ENCODE measurements at places on chromosomes 2 and 18.

DNA sequence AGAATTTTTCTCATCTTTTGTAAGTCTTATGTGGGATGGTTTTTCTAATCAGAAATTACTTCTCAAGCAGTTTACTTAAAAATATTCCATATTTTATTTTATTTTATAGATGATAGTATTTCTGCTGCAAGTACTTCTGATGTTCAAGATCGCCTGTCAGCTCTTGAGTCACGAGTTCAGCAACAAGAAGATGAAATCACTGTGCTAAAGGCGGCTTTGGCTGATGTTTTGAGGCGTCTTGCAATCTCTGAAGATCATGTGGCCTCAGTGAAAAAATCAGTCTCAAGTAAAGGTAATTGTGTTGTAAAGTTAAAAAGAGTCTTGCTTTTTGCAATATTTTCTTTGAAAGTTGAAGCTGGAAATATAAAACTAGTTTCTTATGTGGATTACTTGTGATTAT, 76.2 kb downstream of the EML4 start:
- DNase-seq: no peak

GRCh38 chr2:178999476-178999875, 50.5 kb downstream of the CCDC141 start:
- DNase-seq: no peak

GRCh38 chr2:143684551-143685320, 555.5 kb downstream of the ARHGAP15 start:
- DNase-seq: peak; percentile 69

DNA sequence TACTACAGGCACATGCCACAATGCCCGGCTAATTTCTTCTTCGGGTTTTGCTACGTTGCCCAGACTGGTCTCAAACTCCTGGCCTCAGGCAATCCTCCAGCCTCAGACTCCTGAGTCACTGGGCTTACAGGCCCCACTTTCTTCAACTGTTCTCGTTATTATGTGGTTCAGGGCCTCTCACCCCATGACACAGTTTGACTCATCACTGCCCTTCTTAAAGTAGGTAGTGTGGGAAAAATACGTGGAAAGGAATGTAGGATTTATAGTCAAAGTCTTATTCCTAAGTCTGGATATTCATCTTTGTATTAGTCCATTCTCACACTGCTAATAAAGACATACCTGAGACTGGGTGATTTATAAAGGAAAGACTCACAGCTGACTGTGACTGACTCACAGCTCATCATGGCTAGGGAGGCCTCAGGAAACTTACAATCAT, 19.4 kb downstream of the CENPA start:
- DNase-seq: no peak

GRCh38 chr2:230205034-230205433, 14.8 kb downstream of the SP110 start:
- DNase-seq: no peak

DNA sequence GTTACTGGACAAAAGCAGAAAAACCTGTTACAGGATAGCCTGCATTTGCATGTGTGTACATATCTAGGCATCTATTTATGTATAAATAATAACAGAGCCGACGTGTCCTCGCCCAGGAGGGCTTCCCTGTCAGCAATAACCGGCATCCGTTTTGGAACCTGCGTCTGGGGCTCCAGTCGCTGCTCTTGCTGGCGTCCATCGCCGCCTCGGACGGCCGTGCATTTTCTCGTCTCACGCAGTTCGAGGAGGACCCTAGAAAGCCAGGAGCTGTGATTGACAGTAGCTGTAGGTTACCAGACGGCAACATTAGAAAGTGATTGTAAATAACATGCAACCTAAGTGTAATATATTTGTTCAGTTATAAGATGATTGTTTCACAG, 132.6 kb downstream of the NFATC1 start:
- DNase-seq: no peak

- no peak for DNase-seq
These were observed 684 bp upstream of the ARPC2 start for GRCh38 chr2:218216336-218216673.

DNA sequence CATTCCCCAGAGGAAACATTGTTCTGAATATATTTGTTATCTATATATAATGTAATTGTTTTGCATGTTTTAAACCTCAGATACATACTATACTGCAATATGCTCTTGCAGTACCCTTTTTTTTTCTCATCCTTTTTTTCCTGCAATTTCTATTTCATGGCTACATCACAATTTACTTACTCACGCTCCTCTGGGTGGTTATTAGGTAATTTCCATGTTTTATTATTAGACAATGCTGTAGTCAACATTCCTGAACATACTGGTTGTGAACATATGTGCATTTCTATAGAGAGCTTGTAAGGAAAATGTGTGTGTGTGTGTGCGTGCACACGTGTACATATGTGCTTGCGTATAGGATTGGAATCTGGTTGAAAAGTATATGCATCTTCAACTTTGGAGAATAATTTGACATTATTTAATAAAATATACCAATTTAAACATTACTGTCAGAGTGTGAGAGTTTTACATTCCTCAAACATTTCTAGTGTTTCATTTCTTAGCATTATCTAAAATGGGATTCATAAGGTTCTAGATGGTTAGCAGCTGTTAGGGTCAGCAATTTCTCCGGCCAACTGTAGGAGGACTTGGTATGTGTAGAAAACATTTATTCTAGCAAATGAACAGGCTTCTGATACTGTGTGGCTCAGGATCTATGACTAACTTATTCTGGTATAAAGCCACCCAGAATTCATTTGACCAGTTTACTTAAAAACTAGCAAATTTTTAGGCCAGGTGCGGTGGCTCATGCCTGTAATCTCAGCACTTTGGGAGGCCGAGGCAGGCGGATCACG, 22.4 kb downstream of the NCOA1 start:
- no peak for DNase-seq

DNA sequence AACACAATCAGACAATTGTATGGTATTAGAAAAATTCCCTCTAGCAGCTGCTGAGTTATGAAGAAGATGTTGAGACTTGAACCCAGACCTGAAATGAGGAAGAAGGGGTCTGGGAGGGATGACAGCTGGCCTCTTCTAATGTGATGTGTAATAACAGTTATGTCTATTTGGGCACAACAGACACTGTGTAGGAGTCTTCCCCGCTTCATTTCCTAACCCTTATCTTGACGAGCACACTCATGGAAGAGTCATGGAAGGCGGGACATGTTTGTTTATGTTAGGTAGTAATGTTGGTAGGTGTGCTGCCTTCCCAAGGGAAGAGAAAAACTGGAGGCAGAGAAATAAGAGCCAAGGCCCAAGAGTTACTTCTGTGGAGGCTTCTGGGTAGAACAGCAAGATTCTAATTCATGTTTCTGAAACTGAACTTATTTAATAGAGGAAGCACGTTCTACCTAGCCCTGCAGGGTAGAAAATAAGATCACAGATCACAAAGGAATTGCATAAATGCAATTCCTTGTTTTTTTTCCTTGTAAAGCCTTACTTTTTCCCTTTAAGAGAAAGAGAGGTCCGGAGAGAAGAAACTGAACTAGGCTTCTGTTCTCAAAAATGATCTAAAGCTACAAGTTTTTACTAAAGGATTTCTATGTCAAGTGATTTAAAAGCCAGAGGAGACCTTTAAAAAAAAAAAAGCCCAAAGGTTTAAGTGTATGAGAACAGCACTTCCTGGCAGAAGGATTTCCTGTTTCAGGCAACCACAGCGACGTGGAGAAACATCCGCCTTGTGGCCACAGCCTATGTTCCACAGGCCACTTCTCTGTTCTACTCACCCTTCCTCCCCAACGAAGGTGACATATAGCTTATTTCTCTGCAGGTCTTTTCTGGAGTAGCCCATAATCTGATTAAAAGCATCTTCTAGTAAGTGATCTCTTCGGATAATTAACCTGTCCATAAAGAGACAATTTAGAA, 68.5 kb upstream of the STK17B start:
- no peak for DNase-seq

DNA sequence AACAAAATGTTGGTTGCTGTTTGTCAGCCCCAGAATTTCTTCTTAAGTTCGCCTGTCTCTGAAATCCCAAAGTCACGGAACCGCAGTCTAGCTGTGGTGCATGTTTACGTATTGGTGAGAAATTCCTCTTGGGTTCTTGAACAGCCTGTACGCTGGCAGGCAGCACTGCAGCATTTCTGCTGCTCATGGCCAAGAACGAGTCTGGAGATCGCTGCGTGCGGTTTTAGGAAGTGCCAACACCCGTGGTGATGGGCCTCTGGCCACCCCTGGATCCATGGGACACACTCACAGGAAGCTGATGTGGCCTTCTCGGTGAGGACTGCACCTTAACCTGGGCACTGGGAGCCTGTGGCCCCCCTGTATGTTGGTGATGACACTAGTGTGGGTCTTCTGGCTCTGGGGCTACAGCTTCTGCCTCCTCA, 23.7 kb downstream of the ASB1 start:
- DNase-seq: no peak

DNA sequence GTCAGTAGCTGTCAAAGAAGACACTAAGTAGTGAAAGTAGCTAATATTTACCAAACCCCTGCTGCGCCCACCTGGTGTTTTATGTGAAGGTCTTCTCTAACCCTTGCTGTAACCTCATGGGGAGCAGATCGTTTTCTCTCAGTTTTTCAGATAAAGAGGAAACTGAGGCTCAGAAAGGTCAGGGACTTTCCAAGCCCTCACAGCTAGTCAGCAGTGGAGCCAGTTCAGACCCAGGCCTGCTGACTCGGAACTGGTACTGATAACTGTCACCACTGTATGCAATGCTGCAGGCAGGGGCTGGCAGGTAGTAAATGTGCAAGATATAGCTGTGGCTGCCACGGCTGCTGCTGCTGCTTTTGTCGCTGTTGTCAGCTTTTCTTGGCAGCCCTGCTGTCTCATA, 69.1 kb downstream of the LRRFIP1 start:
- no peak for DNase-seq

DNA sequence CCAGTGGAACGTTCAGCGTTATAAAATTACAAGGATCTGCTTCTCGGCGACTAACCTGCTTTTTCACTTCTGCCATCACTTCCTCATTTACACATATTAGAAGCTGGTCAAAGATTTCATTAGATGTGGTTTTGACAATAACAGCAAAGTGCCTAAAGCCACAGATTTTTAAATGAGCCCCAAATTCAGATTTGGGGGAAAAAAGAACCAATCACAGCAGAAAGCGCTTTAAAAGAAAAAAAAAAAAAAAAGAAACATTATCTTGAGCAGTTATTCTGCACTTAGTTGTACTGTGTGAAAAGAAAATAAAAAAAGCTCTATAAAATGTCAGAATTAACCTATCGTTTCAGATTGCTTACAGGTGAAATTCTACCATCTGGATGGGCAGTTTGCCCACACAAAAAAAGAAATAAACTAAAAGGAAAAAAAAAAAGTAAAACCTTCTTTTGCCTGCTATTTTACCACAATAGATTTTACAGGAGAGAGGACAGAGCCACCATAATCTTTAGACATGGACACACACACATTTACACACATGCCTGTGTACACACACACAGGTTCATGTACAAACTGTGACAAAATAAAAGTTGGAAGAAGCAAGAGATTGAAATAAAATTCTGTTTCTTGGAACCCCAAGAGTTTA, 167.2 kb downstream of the TCF4 start:
- DNase-seq: no peak

GRCh38 chr2:178550352-178550751, 70.1 kb downstream of the PLEKHA3 start:
- DNase-seq: no peak

DNA sequence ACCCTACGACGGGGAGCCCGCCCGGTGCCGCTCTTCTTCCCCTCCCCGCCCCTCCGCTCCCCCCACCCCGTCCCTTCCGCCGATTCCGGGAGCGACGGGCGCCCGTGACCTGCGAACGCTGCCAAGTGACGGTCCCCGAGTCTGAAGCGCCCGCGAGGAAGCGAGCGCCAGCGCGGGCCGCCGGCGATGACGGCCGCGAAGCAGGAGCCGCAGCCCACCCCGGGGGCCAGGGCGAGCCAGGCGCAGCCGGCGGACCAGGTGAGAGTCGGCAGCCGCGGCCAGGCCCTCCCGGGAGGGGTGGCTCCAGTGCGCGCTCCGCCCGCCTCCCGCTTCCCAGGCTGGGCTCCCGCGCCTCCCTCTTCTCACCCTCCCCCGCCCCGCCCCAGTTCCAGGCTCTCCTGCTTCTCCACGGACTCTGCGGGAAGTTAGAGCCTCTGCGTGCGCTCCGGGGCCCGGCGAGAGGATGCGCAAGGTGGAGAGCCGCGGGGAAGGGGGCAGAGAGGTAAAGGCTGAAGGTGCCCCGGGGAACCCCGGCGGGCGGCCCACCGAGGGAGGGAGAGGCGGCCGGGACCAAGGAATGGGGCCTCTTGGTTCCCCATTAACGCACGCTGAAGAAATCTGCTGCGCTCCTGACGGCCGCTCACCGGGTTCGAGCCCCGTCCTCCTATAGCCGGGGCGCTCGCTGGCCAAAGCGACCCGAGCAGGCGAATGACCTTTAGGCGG, 719.5 kb downstream of the DPP10 start:
- DNase-seq: peak; percentile 22

- DNase-seq: no peak
These were observed 145.1 kb downstream of the KCNE4 start for GRCh38 chr2:223197046-223197445.

DNA sequence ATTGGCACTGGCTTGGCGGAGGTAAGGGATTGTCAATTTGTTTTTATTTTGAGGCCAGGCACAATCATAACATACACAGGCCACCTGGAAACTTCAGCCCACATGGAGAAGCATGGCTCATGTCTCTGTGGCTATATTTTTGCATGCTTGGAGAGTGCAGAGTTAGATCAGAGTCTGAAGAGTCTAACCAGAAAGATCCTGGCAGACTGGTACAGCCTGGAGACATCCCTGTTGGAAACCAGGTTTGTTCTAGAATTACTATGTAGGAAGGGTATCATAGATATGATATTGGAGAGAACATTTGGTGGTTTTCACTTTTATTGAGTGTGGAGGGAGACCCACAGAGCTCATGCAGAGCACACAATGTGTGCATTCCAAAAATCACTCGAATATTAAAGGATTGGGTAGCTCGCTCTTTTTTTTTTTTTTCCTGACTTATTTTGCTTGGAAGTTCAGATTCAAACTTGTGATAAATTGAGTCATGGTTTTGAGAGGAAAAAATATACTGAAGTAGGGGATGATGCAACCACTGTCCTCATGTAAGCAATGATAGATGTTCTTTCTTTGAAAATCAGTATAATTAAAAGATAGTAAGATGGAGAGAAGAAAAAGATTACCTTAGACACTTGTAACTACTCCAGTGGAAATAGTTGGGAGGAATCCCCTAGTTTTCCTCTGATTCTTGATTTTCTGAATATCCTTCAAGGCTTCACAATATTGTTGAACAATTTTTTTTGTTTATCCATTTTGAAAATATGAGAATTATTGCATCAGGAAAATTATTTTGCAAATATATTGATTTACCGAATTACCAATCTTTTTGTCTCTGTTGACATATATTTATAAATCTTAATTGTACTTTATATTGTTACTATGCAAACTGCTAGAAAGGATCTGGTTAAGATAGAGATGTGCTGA, 185.7 kb upstream of the ZEB2 start:
- no peak for DNase-seq

DNA sequence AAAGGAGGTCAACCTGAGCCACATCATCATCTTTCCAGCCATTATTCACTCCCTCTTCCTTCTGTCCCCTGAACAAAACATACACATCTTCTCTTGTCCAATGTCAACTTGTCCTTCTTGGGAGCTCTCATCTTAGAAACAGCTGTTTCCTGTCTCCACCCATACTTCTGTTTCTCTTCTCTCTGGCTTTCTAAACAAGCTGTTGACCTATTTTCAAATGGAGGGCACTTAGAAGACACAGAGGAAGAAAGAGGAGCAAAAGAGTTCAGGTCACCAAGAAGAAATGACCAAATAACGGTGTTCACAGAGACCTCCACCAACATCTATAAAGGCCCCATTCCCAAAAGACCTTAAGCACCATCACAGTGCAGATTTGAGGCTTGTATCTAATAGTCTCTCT, 355.9 kb upstream of the HNRNPA3 start:
- DNase-seq: no peak

- DNase-seq: no peak
These were observed 20.8 kb downstream of the SP140L start for GRCh38 chr2:230347659-230348305.
